GDM1 (cell line): ENCODE measurements at places on chromosomes 1 and 21.

DNA sequence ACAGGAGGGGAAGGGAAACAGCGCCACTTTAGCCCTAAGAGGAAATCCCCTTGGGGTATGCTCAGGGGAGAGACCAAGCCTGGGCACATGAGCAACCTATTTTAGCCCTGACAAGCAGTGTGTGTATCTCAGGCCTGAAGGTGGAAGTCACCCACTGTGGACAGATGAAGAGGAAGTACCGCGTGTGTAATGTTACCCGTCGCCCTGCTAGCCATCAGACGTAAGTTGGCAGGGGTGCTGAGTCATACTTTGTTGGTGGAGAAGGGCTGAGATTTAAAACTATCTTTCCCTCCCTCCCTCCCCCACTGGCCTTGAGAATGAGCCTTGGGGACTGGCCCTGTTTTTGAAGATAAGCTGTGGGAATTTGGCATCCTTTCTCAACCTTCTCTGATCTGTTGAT, 11.2 kb downstream of the AGO1 start:
- peak; percentile 54 for DNase-seq

DNA sequence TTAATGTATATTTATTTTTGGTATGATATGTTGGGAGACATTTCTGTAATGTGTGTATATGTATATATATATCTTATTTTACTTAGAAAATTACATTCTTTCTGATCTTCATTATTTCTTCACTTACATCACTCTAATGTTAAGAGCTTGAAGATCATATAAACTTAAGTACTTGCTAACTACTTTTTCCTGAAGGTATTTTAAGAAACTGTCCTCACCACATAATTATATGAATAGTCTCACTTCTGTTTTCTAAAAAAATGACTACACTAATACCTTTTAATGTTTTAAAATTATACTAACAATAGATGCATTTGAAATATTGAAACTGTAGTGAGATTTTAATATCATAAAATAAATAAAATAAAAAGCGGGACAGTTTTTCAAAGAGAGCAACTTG, 377.1 kb downstream of the LRRIQ3 start:
- DNase-seq = no peak

- DNase-seq = no peak
These were observed 93.5 kb upstream of the NFIA start for GRCh38 chr1:60988891-60989290.

DNA sequence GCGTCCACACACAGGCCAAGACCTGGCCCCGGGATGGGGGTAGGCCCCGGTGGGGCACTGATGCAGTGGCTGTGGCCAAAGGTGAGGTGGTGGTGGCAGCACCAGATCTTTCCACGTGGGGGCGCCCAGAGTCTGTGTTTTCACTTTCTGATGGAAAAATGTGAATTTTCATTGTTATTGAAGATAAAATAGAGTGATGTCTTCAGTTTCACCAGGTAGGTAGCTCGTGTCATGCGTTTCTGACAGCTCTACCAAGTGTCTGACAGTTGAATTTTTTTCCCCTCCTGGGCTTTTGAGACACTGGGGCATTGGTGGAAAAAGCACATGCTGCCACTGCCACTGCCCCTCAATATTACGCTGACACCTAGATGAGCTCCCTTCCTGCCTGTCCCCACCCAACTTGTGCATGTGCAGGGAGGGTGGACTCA, 40.0 kb upstream of the MAGOH start:
- DNase-seq = no peak

GRCh38 chr1:84862810-84863251, 30.2 kb downstream of the LPAR3 start:
- no peak for DNase-seq

- DNase-seq = peak; percentile 27
These were observed 506 bp downstream of the SSX2IP start for GRCh38 chr1:84689514-84690396.

DNA sequence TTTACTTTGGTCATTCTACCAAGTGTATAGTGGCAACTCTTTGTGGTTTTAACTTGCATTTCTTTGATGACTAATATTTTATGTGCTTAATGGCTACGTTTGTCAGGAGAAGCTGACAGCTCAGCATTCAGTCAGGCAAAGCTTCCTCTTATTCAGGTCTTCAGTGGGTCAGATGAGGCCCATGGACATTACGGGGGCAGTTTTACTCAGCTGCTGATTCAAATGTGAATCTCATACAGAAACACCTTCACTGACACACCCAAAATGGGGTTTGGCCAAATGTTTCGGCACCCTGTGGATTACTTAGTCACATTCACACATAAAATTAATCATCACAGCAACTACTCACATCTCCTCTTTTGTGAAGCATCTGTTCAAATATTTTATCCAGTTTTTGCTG, 104.9 kb upstream of the PLD5 start:
- no peak for DNase-seq

DNA sequence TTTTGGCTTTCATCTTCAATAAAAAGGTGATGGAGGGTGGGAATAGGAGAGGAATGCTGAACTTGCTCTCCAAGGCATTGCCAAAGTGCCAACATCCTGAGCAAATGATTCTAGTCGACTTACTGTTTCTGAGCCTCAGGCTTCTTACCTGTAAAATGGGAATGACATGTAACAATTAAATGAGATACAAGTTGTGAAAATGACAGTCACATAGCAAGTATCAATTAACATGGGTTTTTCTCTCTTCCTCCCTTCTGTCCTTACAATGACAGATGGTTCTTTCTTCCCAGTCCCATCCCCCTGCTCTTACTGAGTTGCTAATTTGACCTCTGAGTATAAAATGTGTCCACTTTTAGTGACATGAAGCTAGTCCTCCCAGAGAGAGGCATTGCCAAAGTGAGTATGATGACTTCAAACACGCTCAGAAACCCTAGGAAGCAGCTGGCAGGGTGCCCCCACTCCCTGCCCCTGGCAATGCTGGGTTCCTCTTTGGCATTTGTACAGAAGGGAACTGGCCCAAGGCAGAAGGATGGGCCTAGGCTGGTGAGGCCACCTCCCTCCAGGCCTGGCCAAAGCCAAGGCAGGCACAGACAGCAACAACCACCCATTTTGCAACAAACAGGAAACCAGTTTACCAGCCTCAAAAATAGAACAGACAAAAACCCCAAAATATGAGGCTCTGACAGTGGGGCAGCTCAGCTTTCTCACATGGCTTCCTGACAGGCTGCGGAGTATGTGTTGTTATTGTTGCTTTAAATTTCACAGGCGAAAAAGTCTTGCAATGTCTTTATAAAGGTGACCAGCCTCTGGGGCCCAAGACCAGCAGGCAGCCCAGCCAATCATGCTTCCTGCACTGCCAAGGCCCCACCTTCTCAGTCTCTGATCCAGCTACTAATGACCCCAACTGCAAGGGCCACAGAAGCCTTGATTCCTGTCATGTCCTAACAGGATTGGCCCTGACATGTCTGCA, 115.9 kb downstream of the HIVEP3 start:
- DNase-seq = peak; percentile 87

- peak; percentile 79 for DNase-seq
These were observed 9.5 kb upstream of the PADI3 start for GRCh38 chr1:17239420-17239819.

GRCh38 chr1:199954699-199955098, 72.8 kb upstream of the NR5A2 start:
- no peak for DNase-seq

- no peak for DNase-seq
These were observed 85.1 kb upstream of the TTC34 start for GRCh38 chr1:2886631-2887030.

- DNase-seq = no peak
These were observed 77.5 kb upstream of the PLD5 start for GRCh38 chr1:242602001-242602400.

DNA sequence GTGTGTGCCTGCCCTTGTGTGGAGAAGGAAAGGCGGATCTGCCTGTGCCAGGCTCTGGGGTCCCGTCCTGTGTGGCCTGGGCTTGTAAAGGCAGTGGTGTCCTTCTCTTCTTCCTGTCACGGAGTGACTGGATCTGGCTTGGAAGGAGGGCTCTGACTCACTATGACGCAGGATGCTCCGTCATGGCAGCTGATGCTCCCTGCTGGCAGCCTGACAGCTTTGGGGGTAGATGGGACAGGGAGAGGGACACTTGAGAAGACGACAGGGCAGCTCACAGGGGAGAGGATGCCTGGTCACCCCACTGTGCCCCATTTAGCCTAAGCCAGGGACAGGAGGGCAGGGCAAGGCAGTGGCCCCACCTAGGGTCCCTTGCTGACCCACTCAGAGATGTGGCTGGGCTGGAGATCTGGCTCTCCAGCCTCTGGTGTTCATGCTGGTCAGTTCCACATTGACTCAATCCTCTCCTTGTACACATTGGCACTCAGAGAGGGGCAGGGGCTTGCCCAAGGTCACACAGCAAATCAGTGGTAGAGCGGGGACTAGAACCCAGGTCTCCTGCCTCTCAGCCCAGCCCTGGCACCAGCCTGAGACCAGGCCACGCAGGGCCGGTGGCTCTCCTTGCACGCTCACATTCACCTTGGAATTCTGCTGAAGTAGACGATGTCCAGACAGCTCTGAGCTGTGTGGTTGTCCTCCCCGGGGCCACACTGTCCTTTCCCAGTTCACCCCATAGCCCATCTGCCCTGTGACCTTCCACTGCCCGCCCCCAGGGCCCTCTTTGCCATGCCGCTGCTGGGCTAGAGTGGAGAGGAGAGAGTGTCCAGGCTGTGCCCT, 2.8 kb upstream of the FAM131C start:
- DNase-seq = no peak

GRCh38 chr21:45555557-45556301, 13.5 kb upstream of the SLC19A1 start:
- no peak for DNase-seq

DNA sequence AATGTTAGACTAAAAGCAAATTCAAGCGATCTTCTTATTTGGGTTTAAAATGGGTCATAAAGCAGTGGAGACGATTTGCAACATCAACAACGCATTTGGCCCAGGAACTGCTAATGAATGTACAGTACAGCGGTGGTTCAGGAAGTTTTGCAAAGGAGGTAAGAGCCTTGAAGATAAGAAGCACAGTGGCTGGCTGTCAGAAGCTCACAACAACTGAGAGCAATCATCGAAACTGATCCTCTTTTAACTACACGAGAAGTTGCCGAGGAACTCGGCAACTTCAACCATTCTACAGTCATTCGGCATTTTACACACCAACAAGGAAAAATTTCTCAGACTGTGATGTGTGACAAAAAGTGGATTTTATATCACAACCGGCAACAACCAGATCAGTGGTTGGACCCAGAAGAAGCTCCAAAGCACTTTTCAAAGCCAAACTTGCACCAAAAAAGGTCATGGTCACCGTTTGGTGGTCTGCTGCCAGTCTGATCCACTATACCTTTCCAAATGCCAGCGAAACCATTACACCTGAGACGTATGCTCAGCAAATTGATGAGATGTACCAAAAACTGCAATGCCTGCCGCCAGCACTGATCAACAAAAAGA, 47.9 kb downstream of the ASH1L start:
- no peak for DNase-seq

DNA sequence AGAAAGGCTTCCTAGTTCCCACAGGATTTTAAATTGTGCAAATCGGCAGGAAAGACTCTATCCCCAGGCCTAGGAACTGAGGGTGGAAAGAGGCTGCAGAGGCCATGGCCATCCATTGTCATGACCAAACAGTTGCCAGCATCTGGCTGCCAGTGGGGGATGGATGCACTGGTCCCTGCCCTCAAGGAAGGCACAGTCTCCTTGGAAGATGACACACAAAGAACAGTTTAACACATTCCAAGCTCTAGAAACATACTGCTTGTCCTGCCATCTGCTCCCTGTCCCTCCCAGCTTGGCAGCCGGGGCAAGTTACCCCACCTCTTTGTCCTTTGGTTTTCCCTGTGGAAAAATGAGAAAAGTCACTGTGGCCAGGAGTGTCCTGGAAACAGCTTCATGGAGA, 83.2 kb downstream of the BCAR3 start:
- DNase-seq = no peak

GRCh38 chr1:65952696-65953095, 160.0 kb downstream of the PDE4B start:
- no peak for DNase-seq

GRCh38 chr1:59967780-59968179, 41.2 kb upstream of the CYP2J2 start:
- DNase-seq = no peak

DNA sequence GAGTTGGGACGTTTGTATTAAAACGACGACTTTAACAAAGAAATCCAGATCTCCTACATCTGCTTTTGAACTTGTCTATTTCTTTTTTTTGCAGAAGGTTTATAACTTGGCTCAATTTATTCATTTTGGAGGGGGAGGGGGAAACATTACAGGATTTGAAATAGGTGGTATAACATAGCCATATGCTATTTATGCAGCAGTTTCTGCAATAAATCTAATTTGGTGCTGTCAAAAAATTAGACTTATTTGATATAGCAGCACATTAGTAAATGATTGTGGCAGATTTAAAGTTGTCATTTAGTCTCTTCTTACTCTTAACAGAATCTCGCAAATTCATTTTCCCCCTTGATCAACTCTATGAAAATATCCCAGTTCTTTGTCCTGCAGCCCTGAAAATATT, 138.2 kb downstream of the SDCCAG8 start:
- DNase-seq = no peak

GRCh38 chr21:34558166-34558565, 46.2 kb upstream of the KCNE1 start:
- no peak for DNase-seq

DNA sequence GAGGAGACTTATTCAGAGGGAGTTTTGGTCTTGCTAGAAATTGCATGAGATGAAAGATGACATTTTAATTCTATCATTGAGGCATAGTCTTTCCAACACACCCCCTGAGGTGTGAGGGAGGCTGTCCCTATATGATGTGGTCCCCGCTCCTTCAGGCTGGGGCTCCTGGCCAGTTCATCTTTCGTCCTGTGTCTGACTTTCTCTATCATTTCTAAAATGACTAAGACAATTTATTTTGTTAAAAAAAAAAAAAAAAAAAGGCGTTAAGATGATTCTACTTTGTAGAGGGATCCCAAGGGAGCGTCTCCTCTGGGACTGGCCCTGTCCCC, 50.5 kb downstream of the PRKCZ start:
- DNase-seq = no peak

GRCh38 chr1:50977575-50978143, 7.6 kb downstream of the CDKN2C start:
- peak; percentile 43 for DNase-seq

- no peak for DNase-seq
These were observed 3.7 kb downstream of the IRF6 start for GRCh38 chr1:209802117-209802779.

DNA sequence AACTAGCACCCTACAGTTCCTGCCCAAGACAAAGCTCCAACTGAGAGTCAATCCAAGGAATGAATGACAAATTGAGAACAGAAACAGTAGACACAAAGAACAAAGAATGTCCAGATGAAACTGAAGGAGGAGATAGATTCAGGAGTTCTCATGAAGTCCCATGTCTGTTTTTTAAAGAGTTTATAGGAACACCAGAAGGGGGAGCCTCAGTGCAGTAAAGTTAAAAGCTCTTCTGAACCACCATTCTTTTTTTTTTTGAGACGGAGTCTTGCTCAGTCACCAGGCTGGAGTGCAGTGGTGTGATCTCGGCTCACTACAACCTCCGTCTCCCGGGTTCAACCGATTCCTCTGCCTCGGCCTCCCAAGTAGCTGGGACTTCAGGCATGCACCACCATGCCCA, 323.6 kb downstream of the MRPL39 start:
- no peak for DNase-seq

GRCh38 chr21:39196310-39196709, 13.1 kb upstream of the PSMG1 start:
- no peak for DNase-seq

- DNase-seq = no peak
These were observed 42.3 kb upstream of the KCNJ6 start for GRCh38 chr21:37958537-37958936.

GRCh38 chr21:45291613-45292398, 4.1 kb upstream of the POFUT2 start:
- no peak for DNase-seq

- DNase-seq = no peak
These were observed 41.1 kb upstream of the CCSAP start for GRCh38 chr1:229383961-229384360.
